ENCODE measurements at places on chromosomes 4 and X.

DNA sequence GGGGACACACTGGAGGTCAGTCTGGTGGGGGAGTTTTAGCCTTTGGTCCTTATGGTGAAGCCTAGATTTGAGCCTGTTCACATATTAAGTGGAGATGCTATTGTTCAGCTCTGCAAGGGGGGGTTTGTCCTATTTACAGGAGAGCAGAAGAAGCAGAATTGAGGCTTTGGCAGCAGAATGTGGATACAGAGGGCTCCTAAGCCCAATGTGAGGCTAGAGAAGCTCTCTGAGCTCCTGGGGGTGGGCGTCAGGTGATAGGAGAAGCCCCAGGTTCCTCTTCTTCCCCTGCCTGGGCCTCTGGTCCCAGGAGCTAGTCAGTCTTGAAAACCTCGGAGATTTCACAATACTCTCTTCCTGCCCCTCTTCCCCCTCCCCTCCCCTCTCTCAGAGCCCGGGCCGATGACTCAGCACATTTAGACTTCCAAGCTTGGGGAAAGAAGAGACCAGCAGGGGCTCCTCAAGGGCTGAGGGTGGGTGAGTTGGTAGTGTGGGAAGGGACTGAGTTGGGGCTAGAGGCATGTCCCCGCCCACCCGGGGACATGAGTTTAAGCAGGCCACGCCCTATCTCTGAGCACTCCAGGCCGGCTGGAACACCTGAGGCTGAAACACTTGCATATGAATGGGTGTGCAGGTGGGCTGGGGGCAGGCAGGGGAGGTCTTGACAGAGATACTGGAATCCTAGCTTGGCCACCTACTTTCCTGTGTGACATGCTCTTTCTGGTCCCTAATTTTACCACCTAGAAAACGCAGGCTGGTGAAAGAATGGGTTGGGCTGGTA lies 3.4 kb downstream of the TFE3 start:
- peak; percentile 69 for DNase-seq

- DNase-seq: no peak
Measured at GRCh38 chr4:3437582-3437936, 4.2 kb upstream of the HGFAC start.

GRCh38 chr4:76226418-76226817 lies 12.8 kb upstream of the SCARB2 start:
- no peak for DNase-seq

- DNase-seq: no peak
Measured at GRCh38 chr4:152665691-152666395, 14.0 kb downstream of the TMEM154 start.

DNA sequence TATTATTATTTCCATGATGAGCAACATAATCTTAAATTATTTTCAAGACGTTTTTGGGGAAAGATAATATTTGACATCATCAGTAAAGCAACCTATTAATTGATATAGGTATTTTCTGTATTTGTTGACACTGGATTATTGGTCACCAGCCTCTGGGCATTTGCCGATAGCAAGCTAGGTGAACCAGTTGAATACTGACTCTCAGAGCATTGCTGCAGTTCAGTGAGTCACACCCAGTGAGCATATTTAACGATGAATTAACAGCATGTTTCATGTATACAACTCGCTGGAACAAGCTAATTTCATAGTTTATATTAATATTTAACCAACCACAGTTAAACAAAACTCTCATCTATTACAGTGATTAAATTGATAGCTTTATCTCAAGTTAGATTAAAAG lies 1006.0 kb upstream of the DIAPH2 start:
- DNase-seq: no peak

- no peak for DNase-seq
Measured at GRCh38 chrX:55715847-55716246, 1.7 kb upstream of the RRAGB start.

DNA sequence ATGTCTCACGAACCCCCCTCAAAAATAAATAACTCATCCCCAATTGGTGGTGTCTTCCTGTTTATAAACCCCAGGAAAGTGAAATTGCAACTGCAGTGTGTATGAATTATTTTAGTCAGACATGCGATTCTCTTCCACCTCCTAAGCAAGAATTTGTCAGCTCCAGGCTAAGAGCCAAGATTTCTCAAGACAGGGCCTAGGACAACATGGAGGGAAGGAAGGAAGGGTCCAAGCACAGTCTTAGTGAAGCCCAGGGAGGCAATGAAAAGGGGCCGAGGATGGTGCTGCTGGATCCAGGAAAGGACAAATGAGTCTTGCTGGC lies 20.0 kb downstream of the SH3KBP1 start:
- no peak for DNase-seq

DNA sequence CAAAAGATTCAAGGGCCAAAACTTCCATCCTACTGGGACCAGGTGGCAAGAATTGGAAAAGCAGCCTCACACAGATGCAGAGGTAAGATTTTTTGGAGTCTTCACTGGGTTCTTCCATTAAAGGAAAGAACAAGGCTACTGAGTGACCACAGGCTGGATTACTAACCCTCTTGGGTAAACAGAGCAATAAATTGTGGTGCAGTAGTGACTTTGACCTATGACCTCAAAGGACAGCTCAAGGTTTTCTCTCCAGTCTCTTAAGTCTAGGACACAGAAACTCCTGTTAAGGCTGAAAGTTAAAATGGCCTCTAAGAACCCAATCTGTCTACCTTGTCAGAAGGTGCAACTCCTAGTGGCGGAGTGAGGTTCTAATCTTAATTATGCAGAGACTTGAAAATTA lies 464.9 kb downstream of the SMARCA1 start:
- DNase-seq: no peak

GRCh38 chr4:6332042-6332668 lies 62.5 kb downstream of the WFS1 start:
- DNase-seq: no peak

- DNase-seq: no peak
Measured at GRCh38 chr4:39865280-39865679, 112.4 kb downstream of the PDS5A start.

- DNase-seq: peak; percentile 69
Measured at GRCh38 chr4:27684610-27685011, 824.0 kb downstream of the STIM2 start.

- DNase-seq: peak; percentile 61
Measured at GRCh38 chr4:93791570-93792195, 36.9 kb upstream of the ATOH1 start.

GRCh38 chr4:10458177-10458576 lies 951 bp upstream of the ZNF518B start:
- no peak for DNase-seq

GRCh38 chr4:145061318-145061920 lies 36.6 kb downstream of the ANAPC10 start:
- no peak for DNase-seq

DNA sequence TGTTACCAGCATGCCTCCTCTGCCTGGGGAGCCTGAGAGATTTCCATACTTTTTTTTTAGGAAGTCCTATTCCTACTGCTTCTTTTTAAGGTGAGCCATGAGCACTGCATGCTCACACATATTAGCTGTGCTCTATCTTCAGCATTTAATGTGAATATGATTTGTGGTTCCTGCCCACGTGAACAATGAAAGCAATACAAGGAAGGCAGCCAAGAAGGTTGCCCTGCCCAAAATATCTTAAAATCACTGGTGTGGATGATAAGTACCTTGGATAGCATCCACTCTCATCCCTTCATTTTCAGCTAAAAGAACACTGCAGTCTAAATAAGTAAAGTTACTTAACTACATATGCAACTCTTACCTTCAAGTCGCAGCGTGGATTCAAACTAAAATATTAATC lies 607.5 kb downstream of the PACRGL start:
- no peak for DNase-seq

GRCh38 chrX:119698845-119699244 lies 5.9 kb upstream of the SEPTIN6 start:
- DNase-seq: no peak

DNA sequence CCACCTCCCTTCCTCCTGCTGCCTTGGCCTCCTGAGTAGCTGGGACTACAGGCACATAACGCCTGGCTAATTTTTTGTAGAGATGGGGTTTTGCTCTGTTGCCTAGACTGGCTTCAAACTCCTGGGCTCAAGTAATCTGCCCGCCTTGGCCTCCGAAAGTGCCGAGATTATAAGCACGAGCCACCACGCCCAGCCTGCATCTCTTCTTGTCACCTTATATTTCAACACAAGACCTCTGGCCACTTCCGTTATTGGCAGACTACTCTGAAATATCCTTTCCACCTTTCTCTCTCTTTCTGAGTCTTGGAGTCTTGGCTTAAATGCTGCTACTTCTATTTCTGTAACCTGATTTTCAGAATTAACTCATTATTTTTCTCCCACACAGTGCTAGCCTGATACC lies 5.6 kb downstream of the KIAA0232 start:
- DNase-seq: no peak

GRCh38 chrX:48736303-48736702 lies 25.2 kb upstream of the GLOD5 start:
- no peak for DNase-seq

GRCh38 chr4:960636-961350 lies 12.6 kb downstream of the DGKQ start:
- DNase-seq: no peak

DNA sequence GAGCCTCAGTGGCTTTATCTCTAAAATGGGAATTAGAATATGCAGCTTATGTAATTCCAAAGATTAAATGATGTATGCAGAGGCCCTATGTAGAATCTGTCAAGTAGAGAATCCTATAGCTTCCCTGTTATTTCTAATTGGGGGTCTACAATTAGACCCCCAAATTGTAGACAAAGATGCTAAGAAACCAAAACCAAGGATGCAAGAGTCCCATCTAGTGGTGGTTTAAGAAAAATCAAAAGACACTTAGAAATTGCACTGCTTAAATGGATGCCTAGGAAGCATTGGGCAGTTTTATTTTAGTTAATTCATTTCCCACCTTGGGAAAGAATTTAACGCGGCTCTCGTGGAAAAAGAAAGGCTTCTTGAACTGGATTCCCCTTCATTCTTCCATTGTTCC lies 115.2 kb downstream of the GABRA2 start:
- DNase-seq: no peak

- no peak for DNase-seq
Measured at GRCh38 chr4:5100986-5101385, 49.7 kb downstream of the STK32B start.

DNA sequence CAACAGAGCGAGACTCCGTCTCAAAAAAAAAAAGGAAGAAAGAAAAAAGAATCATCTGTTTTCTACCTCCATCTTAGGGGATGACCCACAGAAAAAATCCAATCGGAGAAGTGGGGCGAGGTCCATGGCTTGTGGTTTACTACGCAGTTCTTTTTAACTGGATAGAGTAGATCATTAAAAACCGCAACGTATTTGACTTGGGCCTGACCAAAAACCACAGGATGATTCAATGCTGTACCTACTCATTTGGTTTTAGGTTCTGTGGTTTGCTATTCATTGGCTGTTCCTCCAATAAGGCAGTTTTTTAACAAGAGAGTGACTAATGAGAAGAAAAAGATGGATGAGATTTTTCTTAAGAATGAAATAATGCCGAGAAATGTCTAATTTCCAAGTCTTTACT lies 83.7 kb downstream of the FREM3 start:
- DNase-seq: no peak

GRCh38 chrX:79601341-79602131 lies 234.4 kb upstream of the ITM2A start:
- no peak for DNase-seq

- no peak for DNase-seq
Measured at GRCh38 chrX:35868501-35868900, 51.0 kb upstream of the CFAP47 start.

GRCh38 chr4:173924561-173924960 lies 358.9 kb downstream of the FBXO8 start:
- DNase-seq: no peak

DNA sequence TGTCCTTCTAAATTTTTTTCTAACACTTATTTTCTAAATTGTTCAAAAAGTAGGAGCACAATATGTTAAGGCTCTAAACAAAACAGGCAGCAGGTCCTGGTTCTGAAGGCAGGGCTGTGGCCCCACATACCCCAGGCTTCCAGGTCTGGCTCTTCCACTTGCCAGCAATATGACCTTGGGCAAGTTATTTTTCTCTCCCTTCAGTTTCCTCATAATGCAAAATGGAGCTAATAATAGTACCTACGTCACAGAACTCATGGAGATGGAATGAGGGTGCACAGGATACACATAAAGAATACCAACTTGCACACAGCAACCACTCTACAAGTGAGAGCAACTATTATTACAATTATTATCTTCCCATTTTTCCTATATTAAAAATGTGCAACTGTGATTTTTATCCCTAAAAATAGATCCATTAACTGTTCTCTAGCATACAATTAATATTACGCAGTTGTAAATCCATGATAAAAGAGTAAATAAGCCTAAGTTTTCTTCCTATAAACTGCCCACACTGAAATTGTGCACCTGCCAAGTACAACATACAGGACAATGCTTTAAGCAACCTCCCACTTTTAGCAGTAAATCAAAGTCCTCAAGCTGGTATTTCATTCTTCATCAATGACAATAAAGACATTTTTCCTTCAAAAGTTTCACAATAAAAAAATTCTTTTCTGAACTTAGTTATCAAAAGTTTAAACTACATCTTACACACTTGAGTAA lies 27.0 kb downstream of the OTUD4 start:
- DNase-seq: no peak

GRCh38 chr4:129264008-129264657 lies 168.2 kb downstream of the C4orf33 start:
- DNase-seq: no peak

GRCh38 chrX:123081776-123082175 lies 102.3 kb upstream of the GRIA3 start:
- no peak for DNase-seq

DNA sequence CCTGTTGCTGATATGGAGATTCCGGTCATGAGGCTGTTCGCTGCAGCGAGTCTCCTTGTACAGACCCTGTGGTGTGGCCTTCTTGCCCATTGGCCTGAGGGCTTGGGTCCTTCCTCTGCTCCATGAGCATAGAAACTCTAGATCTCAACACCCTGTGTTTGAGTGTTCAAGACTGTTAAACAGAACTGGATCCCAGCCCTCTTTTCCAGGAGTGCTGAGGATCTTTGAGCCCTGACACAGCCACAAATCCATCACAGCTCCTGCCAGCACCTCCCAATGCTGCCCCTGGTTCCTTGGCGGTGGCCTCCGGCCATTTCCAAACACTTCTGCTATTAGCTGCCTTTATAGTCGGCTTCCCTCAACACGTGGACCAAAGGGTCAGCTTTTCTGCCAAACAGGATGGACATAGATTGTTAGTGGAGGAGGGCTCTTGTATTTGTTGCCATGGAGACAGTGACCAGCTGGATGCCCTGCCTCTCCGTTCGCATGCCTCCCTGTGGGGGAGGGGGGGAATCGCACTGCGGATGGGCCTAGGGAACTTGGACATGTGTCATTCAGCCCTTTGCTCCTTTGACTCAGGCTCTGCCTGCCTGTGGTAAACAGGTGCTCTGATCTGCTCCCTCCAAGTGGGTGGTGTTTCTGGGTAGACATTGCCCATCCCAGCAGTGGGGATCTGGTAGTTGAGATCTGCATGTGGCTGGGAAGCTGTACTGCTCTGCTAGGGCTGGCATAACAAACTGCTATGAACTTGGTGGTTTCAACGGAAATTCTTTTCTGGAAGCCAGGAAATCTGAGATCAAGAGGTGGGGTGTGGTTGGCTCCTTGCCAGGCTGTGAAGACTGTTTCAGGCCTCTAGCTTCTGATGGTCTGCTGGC lies 6.9 kb upstream of the WDR1 start:
- peak; percentile 53 for DNase-seq

All from femur (tissue), 1 donor.